ENCODE measurements at places on chromosomes 6 and 20. TPM values are rescaled to one million over a fixed set of nuclear protein-coding genes. Genes with fewer than 3 reads are reported as not detected.

- peak; percentile 20 for DNase-seq
These were observed 44.9 kb upstream of the FAM83B start for GRCh38 chr6:54801669-54802068.

The ZBP1 gene
- 0.10 TPM for total RNA-seq

DNA sequence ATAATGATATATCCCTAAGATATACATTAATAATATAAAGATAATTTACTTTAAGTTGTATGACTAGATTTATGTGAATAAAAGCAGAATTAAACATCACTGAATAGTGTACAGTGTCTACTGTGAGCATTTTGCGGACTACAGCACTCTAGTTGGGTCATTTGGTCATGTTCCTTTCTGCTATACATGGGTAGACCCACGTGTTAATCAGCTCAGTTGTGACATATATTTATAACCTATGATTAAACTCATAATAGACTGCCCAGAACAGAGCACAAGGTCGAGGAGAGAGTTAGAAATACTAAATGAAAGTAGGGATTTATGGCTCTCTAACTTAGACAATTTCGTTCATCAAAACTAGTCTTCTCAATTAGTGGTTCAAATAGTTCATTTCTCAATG, 852.7 kb downstream of the EPHA7 start:
- no peak for DNase-seq

The HLA-DMA gene
- total RNA-seq = 4.3 TPM

- peak; percentile 73 for DNase-seq
These were observed 28.3 kb downstream of the RIN2 start for GRCh38 chr20:19786311-19786710.

- peak; percentile 88 for DNase-seq
These were observed at the start of gene TRERF1 for GRCh38 chr6:42451333-42452170. Gene TRERF1 (minus strand): TSS chr6:42451926. CDS start chr6:42269590, 182,336 bp downstream.

The SNAP91 gene
- 2.9 TPM for total RNA-seq

The RRBP1 gene
- total RNA-seq = 144 TPM

DNA sequence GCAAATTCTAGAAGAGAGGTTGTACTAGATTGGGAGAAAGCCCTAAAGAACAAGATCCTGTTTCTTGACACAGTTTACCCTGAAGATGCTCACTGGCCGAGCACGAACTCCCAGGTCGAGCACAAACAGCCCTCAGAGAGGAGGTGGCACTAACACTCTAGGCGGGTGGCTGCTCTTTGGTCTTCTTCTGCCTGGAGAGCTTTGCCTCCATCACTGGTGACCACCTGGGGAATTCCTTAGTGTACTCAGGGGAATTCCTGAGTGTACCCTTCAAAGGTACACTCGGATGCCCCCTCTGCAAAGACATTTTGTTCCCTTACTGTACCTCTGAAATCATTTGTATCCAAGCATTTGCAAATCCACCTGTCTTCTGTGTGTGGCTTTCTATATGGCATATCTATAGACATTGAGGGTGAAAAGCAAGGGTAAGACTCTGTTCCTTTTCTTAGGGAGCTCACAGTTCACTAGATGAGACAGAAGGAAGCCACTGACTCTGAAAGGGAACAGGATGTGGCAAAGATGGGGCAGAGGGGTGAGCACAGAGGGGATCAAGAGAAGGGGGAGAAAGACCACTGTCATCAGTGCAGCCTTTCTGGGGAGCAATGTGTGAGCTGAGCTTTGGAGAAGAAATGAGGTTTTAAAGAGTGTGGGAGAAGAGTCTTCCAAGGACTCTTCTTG, 169.8 kb upstream of the PROKR2 start:
- DNase-seq = no peak

The CALHM4 gene
- not detected for total RNA-seq

- DNase-seq = no peak
These were observed 98.1 kb downstream of the YTHDF1 start for GRCh38 chr20:63117661-63118302.

DNA sequence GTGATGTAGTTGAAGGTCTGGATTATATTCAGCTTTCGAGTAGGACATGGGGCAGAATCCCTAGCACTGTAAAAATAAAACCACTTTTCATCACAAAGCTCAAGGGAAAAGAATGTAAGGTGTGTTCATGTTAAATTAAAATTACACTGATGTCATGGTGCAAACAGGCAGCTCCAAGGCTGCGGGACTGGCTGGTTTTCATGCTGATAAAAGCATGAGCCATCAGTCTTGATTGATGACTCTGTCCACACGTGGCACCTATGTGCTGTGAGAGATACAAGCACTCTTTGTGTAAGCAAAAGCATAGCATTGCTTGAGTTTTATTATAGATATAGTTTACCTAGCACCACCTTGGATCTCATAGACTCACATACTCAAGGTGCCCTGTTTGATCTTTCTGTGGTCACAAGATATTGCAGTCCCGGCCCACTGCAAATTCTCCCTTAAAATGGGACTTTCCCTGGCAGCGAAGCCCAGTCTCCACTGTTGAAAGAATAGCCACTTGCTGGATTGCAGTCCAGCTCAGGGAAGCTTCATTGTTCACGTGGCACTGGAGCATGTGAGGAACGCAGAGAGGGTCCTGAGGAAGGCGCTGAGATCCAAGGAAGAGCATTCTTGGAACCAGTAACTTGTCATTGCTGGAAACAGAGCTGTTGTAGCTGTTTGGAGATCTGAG, 90.6 kb downstream of the TIAM2 start:
- DNase-seq = peak; percentile 24

- peak; percentile 3 for DNase-seq
These were observed 439.2 kb downstream of the PKHD1 start for GRCh38 chr6:51648236-51648635.

GRCh38 chr6:15901141-15902115, 227.5 kb upstream of the MYLIP start:
- no peak for DNase-seq

DNA sequence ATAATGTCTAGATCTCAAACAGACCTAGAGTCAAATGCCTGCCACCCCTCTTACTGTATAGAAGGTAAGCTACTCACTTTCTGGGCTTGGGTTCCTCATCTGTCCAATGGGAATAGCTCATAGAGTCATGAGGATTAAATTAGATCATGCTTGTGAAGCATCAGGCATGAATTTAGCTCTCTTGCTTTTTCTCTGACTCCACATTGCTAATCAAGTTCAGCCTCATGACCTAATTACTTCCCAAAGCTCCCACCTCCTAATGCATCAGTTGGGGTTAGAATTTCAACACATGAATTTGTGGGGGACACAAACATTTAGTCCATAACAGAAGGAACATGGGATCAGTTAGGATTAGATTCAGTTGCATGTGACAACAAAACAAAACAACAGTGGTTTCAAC, 4.6 kb upstream of the DDX27 start:
- DNase-seq = no peak

The C20orf144 gene
- total RNA-seq = not detected

The SLC17A2 gene
- not detected for total RNA-seq

DNA sequence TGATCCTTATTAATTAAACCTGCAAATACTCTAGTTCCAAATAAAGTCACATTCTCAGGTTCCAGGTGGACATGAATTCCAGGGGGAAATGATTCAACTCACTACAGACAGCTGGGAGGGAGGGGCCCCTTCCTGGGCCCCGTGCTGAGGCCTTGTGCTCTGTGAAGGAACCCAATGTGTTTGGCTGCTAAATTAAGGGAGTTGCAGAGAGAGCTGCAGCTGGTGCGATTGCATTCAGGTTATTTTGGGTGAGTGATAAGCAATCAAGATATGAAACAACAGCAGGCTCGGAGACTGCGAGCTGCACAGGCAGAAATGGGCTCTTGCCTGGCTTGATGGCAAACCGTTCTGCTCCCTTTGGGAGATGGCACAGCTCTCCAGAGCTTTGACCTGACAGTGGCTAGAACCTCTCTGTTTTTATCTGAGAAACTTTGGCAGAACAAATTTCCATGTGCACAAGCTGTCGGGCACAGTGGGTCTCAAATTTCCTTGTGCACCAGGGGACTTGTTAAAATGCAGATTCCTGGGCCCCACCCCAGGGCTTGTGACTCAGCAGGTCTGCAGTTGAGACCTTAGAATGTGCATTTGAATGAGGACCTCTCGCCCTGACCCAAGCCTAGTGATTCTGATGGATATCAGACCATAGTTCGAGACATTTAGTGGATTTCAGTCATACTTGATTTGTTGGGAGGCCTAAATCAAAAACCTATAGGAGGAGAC, 9.8 kb downstream of the MAPK13 start:
- peak; percentile 52 for DNase-seq

The FAM83C gene
- 2.2 TPM for total RNA-seq

The BMP2 gene
- total RNA-seq = 11.8 TPM

GRCh38 chr6:34671367-34671766, 25.2 kb downstream of the ILRUN start:
- DNase-seq = no peak

- no peak for DNase-seq
These were observed 57.4 kb downstream of the DTD1 start for GRCh38 chr20:18645196-18645745.

- DNase-seq = no peak
These were observed 49.1 kb downstream of the KCNB1 start for GRCh38 chr20:49433333-49433732.

The EEF1A2 gene
- total RNA-seq = 858 TPM

The SNX3 gene
- 175 TPM for total RNA-seq

- no peak for DNase-seq
These were observed 103.2 kb upstream of the EMILIN3 start for GRCh38 chr20:41469868-41470267.

- no peak for DNase-seq
These were observed 353.2 kb upstream of the BTBD3 start for GRCh38 chr20:11564491-11564890.

The OLIG3 gene
- total RNA-seq = not detected

DNA sequence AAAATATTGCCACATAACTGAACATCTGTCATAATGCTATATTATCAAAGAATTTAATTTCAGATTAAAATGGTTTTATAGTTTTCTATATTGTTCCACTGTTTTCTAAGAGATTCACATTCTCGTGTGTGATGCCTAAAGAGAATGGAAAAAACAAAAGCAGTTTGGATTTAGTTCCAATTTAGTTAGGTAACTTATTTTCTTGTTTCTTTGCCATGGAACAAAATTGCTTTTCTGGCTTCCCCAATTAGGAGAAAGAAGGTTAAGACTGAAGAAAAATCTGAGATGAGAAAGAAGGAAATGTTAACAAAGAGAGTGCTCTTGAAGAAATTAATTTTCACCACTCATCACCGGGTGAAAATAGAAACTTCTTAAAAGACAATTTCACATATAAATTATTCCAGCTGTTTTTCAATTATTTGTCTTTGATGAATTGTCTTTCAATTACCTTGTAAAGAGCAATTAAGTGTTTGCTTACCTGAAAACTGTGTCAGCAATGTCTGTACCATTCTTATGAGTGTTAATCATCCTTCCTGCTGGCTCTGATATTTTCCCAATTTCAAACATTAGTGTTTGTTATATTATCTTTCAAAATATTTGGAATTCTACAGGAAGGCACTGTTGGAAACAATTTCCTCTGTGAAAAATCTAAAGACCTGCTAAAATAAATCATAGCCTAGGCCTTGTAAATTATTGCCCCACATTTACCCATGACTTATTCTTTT, 19.5 kb downstream of the PHACTR2 start:
- peak; percentile 66 for DNase-seq

The PPIL6 gene
- 10.9 TPM for total RNA-seq

DNA sequence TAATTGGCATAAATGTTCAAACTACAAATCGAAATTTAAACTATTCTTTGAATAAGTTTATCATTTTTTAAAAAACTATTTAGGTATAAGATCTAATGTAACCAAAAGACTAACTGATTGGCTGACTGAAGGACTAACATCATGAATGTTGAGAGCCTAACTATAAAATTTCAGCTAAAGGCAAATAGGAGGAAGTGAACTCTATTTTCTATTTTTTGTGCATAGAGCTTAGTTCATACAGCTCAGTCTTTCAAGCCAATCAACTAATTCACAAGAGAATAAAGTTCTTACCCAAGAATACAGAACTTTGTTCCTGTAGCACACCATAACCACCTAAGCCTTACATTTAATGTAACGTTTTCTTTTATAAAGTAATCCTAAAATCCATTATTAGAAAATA, 46.3 kb upstream of the STXBP5 start:
- DNase-seq = no peak

- DNase-seq = no peak
These were observed 174.1 kb upstream of the PTPRK start for GRCh38 chr6:128694303-128695009.

- DNase-seq = no peak
These were observed 59.8 kb downstream of the SOD2 start for GRCh38 chr6:159633196-159633595.

- no peak for DNase-seq
These were observed 312.0 kb downstream of the ALDH8A1 start for GRCh38 chr6:134637847-134638437.

Measured in tongue (tissue), 3 donors.